ENCODE measurements at places on chromosomes 4 and X.

DNA sequence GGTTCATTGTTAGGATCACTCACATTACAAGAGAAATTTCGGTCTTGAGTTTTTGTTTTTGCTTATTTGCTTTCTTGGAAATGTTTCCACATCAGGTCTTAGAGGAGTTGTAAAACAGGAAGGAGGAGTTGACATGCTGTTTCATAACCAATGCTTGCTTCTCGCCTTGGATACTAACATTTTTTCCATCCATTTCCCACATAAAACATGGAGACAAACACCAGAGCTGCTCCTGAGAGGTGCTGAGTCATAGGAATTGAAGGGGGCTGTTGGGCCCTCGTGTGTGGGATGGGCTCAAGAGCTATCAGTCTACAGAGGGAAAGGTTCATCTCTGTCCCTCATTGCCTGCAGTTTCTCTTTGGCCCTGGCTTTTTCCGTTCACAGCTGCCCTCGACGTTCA is 29.9 kb downstream of the TBL1X start:
- DNase-seq, result no peak

DNA sequence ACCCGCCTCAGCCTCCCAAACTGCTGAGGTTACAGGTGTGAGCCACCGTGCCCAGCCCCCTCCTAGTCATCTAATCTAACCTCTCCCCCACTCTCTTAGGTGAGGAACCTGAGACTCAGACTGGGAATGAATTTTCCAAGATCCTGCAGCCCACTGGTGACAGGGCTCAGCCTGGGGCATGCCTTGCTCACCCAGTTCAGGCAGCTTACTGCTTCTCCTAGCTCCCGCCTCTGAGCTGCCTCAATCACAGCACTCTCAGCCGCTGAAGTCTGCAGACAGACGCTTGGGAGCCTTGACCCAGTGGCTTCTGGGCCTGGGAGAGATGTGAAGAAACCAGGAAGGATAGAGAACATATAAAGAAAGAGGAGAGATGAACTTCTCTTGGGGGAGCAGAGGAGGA is 24.4 kb downstream of the PJA1 start:
- DNase-seq, result no peak

- DNase-seq, result no peak
Observed at GRCh38 chr4:833156-833555, 7.2 kb upstream of the CPLX1 start.

DNA sequence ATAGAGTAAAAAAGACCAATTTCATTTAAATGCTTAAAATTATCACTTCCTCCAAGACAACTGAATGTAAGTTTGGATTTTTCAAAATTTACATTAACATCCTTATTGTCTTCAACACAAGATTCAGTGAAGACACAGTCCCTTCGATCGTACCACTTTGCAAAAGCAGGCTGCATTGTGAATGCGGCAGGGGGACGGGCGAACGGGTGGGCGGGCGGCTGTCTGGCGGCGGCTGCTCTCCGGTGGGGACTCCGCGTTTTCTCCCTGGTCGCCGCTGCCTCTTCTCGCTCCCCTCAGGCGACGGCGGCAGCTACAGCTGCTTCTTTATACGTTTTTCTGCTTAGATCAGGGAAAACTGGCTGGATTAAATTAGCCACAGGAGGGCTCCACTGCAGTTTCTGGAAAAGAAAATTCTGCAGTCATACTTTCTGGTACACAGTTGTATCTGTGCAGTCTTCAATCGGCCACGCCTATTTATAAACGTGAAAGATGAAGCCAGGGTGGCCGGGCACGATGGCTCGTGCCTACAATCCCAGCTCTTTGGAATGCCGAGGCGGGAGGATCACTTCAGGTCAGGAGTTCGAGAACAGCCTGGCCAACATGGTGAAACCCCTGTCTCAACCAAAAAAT is 33.9 kb upstream of the HPF1 start:
- DNase-seq, result no peak

All from activated CD8-positive, alpha-beta memory T cell treated with anti-CD3 and anti-CD28 coated beads for 1 hour (primary cell).